ENCODE measurements at places on chromosomes 6 and 20.
A peak's percentile ranks its signal among the peaks of the same experiment; 100 is the strongest.

GRCh38 chr6:53866226-53866625 is 71.4 kb downstream of the LRRC1 start:
- DNase-seq: no peak

DNA sequence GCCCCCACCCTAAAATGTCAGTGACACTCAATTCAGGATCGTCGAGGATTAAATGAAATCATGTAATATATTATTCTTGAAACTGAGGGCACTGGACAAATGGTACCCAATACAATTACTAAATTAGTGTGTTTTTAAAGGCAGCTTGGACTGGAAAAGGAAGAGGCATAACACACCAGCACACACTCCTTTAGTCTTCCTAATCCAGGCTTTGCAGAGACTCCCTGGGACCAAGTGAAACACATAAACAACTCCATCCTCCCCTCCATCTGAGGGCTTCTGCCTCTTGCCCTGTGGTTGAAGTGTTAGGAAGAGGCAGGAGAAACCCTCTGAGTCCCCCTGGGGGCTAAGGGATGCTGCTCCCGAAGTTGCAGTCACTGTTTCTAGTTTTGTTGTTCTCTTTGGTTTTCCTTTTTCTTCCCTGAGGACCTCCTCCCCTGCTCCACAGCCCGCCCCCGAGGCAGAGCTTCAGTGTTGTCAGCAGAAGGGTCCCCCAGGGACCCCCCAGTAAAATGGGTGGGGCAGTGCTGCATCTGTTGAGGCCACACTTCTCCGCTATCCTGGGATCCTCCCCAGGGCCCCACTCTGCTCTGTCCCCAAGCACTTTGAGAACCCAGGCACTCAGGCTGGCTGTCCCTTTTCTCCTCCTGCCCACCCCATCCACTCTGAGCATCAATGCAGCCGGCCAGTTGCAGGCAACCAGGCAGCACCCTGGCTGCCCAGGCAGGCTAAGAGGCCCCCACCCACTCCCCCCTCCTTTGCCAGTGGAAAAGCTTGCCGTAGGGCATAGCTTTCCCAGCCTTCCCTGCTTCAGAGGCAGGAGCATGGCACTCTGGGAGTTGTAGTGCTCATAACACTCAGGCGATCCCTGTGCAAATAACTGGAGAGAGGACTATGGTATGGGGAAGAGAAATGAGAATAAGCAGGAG is 5.9 kb downstream of the TMEM63B start:
- peak; percentile 57 for DNase-seq

DNA sequence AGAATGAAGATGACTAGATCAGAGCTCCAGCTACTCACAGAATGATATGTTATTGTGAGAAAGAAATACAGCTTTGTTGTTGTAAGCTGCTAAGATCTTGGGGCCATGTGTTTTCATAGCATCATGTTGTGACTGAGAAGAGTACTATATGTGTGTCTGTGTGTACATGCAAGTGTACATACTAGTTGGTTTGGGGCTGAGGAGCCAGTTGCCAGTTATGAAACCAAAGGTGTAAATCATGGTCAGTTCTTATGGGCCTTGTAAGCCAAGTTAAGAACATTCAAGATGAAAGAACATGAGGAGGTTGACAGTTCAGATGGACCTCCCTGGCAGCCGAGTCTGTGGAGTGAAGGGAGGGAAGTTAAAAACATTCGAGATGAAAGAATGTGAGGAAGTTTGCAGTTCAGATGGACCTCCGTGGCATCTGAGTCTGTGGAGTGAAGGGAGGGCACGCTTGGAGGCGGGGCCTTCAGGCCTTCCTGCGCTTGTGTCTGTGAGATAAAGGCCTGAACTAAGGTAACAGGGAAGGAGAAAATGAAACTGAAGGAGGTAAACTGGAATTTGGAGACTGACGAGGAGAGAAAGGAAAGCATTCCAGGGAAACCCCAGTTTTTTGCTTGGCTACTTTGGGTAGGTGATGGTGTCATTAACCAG is 13.9 kb downstream of the AFDN start:
- no peak for DNase-seq

- no peak for DNase-seq
Observed at GRCh38 chr6:104421650-104422049, 438.1 kb downstream of the HACE1 start.

GRCh38 chr6:16993396-16993795 is 108.5 kb upstream of the STMND1 start:
- no peak for DNase-seq

DNA sequence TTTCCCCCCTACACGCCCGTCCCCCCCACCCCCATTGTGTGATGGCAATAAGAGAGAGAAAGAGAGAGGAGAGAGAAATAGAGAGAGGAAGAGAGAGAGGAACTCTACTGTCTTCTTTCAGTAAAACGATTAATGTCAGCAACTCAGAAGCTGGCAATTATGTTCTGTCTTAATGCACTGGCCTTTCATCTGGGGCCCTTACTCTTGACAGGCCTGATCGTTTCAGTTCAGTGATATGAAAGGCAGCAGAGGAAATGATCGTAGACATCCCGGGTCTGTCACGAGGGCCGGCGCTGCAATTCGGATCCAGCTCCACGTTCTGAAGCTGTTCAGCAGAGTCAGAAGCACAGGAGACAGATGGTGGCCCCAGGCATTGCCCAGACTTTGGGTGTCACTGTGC is 308.9 kb downstream of the ZNF217 start:
- DNase-seq: no peak

- DNase-seq: no peak
Observed at GRCh38 chr6:24004062-24004461, 122.0 kb upstream of the NRSN1 start.

- DNase-seq: no peak
Observed at GRCh38 chr6:169014211-169015197, 239.1 kb downstream of the THBS2 start.

DNA sequence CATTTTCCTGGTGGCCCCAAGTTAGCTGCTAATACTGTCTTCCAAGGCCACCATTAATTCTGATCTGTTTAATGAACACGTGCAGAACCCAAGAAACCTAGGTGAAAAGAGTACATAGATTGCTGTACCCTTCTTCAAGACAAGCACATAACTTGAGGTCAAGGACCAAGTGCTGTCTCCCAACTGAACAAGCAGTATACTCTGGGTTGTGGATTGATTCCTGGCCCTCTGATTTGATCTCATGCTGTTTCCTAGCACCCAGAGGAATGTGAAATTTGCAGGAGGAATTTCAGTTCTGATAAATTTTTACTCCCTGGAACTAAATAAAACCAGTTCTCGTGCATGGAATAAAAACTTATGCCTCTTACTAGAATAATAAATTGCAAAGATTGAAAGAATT is 75.6 kb downstream of the MTFR2 start:
- DNase-seq: no peak

GRCh38 chr6:11938285-11938890 is 73.7 kb upstream of the HIVEP1 start:
- DNase-seq: no peak

GRCh38 chr6:122472022-122472340 is 374 bp upstream of the SERINC1 start:
- DNase-seq: no peak

DNA sequence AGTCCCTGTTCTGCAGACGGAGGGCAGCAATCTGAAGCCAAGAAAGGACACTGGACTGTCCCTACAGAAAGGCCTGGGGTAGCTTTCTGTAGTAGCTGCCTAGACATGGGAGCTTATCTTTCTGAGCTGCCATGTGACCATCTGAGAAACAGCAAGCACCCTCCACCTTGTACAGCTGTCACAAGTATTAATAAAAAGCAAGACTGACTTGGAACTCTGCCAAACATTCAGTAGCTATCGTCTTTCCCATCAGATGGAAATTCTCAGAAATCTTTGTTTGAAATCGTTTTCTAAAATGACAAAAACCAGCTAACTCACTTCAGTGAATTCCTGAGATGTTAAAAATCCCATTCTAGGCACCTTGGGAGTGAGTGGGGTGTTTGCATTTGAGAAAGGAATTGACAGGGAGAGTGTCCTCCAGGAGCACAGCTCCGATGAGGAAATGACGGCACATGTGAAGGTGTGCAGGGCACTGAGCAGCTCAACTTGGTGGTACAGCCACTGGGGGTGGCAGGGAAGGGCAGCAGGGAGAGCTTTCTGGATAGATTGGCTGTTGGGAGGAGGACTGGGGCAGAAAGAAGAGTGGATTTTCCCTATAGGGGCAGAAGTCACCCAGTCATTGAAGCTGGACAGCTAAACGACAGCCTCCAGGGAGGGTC is 24.5 kb downstream of the ACSS1 start:
- DNase-seq: peak; percentile 64

- DNase-seq: no peak
Observed at GRCh38 chr20:4017051-4017712, 1.8 kb upstream of the RNF24 start.

DNA sequence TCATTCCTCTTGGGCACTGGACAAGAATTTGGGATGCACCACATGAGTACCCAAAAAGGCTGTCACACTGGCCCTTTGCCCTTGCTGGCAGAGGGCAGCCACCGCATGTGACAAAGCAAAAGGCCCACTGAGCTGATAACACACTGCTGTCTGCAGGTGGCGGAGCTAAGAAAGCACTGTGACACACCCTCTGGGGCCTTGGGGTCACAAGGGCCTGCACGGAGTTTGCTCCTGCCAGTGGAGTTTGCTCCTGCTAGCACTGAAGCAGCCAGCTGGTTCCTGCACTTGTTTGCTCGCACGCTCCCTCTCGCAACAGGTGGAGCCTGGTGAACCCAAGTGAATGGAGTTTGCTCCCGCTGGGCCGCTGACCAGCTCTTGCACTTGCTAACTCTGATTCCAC is 132.6 kb downstream of the LCA5 start:
- DNase-seq: no peak

GRCh38 chr6:116359131-116359530 is 11.6 kb upstream of the DSE start:
- DNase-seq: no peak

DNA sequence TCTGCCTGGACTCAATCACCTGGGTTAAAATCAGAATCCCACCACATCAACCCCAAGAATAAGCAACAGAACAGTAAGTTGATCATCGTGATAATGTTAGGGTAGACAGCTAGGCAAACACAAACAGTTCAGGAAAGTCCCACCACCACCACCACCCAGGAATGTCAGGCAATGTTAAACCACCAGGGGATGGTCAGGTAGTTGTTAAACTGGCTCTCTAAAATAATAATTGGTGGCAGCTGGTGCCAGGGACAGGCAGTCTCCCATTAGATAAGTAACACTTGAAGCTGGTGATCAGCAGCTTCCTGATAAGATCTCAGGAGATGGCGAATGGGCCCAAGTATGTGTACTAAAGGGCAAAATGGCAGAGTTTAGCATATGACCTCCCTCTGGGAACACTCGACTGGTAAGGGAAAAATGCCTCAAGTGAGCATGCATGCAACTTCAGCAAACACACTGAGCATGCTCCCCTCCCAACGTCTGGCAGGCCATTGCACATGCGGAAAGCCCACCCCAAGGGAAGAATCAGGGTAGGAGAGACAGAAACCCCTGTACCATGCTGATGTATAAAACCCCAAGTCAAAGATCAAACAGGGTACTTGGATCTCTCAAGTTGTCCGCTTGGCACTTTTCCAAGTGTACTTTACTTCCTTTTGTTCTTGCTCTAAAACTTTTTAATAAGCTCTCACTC is 66.6 kb downstream of the IPCEF1 start:
- peak; percentile 34 for DNase-seq

GRCh38 chr20:31566319-31566657 is 38.8 kb upstream of the ID1 start:
- DNase-seq: peak; percentile 73

DNA sequence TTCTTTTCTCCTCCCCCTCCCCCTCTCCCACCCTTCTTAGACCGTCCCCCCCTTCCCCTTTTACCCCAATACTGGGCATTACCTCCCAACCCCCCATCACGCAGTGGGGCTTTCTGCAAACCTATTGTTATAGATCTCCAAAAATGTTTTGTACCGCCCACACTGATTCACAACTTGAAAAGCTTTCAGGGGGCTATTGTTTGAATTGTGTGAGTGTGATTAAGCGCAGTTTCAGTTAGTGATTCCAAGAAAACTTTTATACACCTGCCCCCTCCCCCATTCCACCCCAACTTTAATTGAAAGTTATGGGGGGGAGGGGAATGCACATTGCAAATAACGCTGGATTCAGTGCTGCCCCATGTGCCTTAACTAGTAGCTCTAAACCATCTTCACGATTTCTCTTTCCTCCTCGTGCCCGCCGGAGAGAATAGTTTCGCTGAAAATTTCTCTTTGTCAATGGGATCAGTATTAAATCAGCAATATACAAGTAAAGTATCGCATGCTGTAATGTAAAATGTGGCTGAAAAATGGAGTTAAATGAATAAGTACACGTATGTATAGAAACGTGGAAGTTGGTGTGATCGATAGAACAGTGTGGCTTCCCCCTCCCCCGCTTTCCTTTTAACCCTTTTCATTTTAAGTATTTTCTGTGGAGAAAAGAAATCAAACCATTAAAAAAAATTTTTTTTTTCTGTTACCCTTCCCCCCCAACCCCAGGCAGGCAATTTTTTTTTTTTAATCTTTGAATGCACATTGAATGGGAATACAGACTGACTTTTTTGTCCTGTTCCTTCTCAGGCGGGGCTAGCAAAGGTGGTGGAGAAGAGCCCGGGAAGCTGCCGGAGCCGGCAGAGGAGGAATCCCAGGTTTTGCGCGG is 632 bp downstream of the LIN28B start:
- DNase-seq: no peak

DNA sequence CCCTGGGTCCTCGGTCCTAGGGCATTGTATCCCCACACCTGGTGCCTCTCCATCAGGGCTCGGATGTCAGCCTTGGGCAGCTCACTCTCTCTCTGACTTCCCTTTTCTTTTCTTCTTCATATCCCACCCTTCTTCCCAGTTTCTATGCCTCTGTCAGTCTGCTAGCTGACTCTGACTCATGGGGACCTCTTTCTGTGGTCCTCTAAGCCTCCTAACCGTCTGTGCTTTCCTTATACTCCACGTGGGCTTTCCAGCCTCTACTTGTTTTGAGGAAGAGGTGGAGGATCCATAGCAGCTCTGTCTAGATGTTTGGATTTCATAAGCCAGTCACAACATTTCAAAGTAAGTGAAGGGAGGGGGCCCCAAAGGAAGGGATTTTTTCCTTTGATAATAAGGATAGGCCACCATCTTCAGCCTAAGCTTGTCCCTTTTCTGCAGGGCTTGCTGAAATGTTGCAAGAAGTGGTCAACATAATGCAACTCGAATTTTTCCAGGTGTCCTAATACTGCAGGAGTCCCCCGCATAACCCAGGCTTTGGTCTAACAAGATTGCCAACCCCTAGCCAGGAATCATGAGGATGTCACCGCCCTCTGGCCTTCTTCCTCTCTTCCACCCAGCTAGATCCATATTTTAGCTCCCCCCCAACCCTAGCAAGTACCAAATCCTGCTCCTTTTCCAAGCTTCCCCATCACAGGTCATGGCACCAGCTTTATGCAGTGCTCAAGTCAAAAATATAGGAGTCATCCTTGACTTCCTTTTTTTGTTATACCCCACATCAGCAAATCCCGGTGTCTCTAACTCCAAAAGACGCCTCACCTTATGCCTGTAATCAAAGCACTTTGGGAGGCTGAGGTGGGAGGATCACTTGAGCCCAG is 8.7 kb upstream of the PLTP start:
- no peak for DNase-seq

DNA sequence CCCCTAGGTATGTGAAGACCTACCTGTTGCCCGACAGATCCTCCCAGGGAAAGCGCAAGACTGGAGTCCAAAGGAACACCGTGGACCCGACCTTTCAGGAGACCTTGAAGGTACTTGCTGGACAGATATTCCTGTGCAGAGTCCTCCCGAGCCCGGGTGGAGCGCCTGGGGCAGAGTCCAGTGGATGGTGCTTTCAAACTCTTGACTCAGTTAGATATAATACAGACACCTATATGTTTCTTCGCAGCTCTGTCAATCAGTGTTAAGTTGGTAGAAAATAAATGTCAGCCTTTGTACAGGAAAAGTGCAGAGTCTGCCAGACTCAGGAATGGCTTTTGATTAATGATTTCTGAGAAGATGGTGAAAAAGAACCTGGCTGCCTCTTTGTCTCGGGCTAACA is 67.2 kb downstream of the EZR start:
- DNase-seq: no peak
